ENCODE measurements at places on chromosomes 5 and 9.

DNA sequence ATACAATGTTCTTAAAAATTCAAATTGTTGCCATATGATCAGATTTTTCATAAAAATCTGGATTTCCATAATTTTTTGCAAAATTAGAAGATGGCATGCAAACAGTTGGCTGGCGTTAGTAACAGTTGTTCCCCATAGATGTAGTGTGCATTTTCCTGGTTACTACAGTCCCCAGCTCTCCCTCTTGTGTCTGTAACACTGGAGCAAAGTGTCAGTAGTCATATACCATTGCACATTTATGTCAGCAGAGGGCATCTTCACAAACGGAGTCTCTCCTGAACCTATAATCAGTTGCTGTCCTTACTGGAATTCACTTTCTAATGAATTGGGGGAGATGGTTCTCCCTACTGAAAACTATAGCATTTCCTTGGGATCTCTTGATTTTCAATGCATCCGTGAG, 44.7 kb upstream of the DMAC1 start:
- DNase-seq, result no peak

GRCh38 chr9:109444771-109445320, 53.3 kb downstream of the PTPN3 start:
- no peak for DNase-seq

DNA sequence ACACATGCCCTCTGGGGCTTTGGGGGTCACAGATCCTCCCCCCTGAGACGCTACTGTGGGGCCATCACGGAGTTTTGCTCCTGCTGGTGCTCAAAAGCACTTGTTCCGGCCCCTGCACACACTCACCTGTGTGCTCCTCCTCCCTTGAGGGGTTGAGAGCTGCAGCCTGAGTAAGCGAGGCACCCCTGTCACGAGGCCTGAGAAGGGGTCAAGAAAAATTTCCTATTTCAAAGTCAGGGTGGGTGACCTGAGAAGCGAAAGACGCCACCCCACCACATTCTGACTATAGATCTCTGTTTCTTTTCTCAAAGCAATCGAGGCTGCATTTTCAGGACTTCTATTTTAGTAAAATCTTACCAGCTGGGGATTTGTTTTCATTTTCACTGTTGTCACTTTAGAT, 138.5 kb downstream of the DCP2 start:
- no peak for DNase-seq

DNA sequence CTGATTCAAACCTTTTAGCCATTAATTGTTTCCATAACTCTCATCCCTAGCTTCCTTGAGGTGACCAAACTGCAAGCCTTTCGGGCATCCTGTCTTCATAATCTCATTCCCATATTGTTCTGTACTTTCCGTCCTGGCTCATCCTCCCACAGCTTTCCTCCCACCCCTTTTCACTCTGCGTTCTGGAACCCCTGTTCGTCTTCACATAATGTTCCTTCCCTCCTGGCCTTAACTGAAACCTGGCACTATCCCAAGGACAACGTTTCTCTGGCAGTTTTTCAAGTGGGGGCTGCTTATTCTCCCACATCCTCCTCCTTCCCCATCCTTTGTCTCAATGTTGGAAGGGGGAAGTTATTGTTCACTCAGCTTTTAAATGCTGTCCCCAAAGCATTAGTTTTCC, 1.5 kb downstream of the ZNF189 start:
- DNase-seq, result no peak

- no peak for DNase-seq
Measured at GRCh38 chr9:25177858-25178257, 500.4 kb downstream of the TUSC1 start.

- no peak for DNase-seq
Measured at GRCh38 chr5:157828105-157828943, 30.6 kb downstream of the CLINT1 start.

DNA sequence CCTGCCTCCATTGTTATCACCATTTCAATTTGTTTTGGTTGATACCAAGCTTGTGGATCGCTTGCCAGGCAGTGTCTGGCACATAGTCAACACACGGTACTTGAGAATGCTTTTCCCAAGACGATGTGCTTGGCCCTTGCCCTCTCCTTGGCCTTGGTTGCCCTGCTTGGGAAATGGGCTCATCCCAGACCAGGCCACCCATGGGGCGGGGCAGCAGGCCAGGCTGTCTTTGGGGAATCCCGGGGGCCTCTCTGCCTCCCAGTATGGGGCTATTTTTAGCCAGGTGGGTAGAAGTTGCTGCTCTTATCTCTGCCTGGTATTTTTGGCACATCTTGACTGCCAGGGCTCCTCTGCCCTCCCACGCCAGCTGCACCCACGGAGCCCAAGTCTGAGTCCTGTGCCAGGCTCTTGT, 49.9 kb downstream of the LMX1B start:
- no peak for DNase-seq
